AG20443 (cell line): ENCODE measurements at places on chromosomes 7 and 10.

- DNase-seq, result no peak
Observed at GRCh38 chr10:110059925-110060324, 52.1 kb downstream of the ADD3 start.

GRCh38 chr10:119446441-119447277 lies 95.9 kb downstream of the RGS10 start:
- no peak for DNase-seq

GRCh38 chr7:46133072-46133471 lies 212.0 kb upstream of the IGFBP3 start:
- DNase-seq, result no peak

GRCh38 chr10:3805201-3805790 lies 20.3 kb upstream of the KLF6 start:
- DNase-seq, result peak; percentile 72

DNA sequence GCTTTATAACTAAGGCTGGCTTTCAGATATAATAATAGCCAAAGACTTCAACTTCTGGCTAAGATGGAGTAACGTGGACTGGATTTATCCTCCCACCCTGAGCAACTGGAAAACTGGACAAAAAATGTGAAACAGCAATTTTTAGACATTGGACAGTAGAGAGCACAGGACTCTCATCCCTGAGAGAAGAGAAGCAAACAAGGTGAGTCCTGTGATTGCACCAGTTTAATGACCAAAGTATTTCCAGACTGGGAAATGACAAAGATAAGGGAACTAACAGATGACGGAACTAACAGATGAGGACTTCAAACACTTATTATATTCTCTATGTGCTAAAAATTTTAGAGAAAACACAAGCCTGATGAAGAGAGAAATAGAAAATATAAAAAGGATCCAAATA lies 175.7 kb upstream of the SLC25A13 start:
- no peak for DNase-seq

DNA sequence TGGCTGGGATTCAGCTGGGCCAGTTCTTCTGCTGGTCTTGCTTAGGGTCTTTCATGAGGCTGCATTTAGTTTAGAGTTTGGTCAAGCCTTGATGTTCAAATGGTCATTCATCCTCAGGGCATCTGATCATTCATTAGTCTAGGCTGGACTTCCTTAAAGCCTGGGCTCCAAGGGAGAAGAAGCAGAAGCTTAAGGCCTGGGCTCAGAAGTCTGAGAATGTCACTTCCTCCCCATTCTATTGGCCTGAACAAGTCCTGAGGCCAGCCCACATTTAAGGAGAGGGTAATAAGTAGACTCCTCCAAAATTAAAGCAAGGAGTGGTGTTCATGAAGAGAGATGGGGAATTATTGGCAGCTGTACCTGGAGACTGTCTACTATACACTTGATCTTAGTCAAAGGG lies 193.2 kb upstream of the HABP2 start:
- DNase-seq, result no peak

DNA sequence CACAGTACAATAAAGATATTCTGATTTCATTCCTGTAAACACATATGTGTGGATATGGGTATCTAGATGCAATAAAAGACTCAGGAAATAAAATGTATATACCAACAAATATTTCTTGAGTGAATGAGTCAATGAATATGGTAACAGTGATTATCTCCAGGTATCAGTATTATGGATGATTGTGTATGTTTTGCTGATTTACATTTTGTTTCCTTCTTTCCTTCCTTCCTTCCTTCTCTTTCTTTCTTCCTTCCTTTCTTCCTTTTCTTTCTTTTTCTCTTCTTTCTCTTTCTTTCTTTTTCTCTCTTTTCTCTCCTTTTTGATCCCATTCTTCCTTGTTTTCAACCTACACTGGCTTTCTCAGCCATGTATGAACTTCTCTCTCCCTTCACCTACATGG lies 85.3 kb upstream of the DLX6 start:
- no peak for DNase-seq

DNA sequence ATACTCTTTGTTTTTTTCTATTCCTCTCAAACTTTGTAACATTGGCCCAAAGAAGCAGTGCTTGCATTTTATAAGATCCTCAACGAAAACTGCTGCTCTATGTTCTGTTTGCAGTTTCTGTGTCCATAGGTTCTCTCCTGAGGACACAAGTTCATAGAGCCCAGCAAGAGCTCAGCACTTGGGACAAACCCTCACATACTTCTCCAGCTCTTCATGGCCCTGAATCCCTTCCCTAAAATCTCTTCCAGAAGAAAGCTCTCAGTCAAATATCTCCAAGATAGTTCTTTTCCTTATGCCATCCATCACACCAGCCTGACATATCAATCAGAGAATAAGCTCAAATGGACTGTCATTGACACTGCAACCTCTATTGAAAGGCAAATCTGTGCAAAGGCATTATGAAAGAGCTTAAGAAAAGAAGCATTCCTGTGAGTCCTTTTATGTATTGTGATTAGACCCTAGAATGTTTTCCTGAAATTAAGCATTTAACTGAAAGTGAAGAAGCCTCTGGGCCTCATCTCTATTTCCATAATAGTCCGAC lies 405.5 kb downstream of the ANKRD7 start:
- DNase-seq, result no peak

GRCh38 chr10:11661441-11661840 lies 50.0 kb upstream of the USP6NL start:
- DNase-seq, result no peak

- no peak for DNase-seq
Observed at GRCh38 chr7:75870557-75871161, 8.2 kb upstream of the RHBDD2 start.

DNA sequence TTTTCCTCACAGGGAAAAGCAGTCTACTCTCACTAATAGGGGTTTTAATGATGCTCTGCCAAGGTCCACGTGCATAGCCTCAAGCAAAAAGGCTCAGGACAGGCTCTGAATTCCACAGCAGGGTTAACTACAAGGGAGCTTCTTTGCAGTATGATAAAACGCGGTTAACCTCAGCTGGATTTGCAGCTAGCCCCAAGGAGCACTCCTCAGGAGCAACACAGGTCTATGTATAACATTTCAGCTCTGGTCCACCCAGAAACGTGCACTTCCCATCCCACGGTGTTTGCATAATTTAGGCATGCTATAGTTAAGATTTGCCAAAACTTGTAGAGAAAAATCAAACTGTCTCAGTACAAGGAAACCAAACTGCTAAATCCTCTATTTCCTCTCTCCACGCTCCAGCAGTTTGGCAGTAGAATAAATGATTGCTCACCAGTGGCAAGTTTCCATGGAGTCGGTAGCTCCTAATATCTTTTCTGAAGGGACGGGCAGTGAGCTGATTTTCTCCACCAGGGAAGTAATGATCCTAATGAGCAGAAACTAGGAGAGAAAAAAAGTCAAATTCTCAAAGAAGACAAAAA lies 13.1 kb upstream of the ASB4 start:
- DNase-seq, result peak; percentile 37

GRCh38 chr7:67463316-67463715 lies 466.7 kb downstream of the TYW1 start:
- DNase-seq, result no peak

- DNase-seq, result no peak
Observed at GRCh38 chr10:100968863-100969186, 479 bp upstream of the SEMA4G start.

GRCh38 chr7:120988591-120989256 lies at the start of gene CPED1:
CPED1 (plus strand) TSS chr7:120988711; CDS start chr7:120989622, 911 bp downstream.
- peak; percentile 75 for DNase-seq

GRCh38 chr7:112071856-112072255 lies 134.3 kb downstream of the DOCK4 start:
- no peak for DNase-seq

GRCh38 chr7:120955577-120956149 lies 5.1 kb downstream of the ING3 start:
- DNase-seq, result no peak

DNA sequence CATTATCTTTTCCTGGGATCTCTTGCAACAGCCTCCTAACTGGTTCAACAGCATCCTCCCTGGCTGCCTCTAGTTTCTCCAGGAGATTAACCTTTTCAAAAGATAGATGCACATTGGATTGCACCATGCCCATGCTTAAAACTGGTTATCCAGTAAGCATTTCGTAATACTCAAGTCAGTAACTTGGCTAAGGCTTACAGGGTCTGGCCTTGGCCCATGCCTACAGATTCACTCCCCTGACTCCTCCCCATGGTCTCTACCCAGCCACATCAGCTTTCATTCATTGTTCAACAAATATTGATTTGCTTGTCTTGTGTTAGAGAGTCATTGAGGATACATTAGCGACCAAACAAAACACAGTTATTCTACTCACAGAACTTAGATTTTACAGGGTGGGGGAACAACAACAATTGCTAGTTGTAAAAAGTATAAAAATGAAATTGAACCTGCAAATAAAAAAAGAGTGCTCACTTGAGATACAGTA lies 1.8 kb upstream of the KIF20B start:
- peak; percentile 6 for DNase-seq

DNA sequence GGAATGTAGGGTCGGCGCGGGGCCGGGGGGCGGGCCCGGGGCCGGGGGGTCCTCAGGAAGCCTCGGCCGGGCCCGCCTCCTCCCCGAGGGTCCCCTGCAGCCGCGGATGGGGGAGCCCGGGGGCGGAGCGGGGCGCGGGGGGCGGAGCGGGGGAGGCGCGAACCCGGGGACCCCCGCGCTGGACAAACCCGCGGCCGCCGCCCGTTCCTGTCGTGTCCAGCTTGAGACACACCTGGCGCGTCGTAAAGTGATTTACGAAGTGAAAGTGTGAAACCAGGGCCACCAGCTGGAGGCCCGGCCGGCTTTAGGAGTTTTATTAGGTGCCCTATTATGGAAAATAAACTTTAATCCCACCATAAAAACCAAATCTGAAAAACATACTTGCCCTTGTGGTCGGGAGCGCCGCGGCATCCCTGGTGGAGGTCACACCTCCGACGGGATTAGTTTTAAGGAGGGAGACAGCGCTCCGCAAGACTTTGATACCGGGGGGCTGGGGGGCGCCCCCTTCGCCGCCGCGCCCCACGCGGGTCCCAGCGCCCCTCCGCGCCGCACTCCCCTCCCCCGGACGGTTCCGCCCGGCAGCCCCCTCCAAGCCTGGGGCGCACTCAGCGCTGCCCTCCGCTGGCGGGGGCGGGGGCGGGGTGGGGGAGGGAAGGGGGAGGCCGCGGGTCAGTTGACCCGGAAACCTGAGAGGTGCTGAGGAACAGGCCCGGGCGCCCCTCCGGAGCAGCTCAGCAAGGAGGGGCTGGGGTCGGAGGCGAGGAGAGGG lies 10.3 kb downstream of the MNX1 start:
- no peak for DNase-seq

GRCh38 chr10:43921478-43921877 lies 272.8 kb upstream of the ZNF32 start:
- no peak for DNase-seq

DNA sequence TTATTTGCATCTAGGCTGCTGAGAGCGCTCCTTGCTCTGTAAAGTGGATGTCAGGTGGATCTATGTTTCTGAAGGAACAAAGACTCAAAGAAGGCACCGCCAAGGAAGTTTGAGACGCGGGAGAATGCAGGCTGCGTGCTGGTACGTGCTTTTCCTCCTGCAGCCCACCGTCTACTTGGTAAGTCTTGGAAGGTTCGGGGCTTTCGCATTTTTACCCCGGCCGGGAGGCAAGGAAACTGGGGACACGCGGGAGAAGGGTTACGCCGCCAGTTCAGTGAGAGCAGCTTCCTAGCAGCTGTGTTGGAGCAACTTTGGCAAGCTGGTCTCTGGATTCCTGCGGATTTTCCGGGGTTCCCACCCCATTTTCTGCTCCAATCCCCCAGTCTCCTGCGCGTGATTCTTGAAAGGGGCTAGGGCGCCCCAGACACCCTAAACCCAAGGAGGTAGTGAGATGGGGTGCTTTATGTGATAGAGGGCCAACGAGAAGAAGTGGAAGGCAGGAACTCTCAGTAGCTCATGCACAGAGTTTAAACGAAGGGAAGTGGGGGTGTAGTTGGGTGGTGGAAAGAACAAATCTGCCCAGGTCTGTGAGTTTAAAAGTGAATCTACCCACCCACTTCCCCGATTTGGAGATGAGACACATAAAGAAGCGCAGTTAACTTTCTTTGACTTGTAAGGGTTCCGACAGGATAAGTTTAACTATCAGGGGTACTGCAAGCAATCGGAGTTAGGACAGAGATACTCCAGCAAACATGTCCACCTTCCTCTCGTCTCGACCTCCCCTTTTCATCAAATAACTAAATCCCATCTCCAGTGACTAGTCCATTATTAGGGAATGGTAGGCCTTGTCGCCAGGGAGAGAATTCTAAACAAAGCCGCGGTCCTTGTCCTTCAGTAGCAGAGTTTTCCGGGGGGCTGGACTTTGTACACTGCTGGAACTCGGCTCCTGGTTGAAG lies 2.5 kb downstream of the NXPH1 start:
- DNase-seq, result no peak

- peak; percentile 77 for DNase-seq
Observed at GRCh38 chr10:73110345-73110849, at the start of gene NUDT13. NUDT13 (plus strand) TSS chr10:73110455; CDS start chr10:73114366, 3,911 bp downstream.

- DNase-seq, result peak; percentile 31
Observed at GRCh38 chr10:13990392-13990805, 340.3 kb downstream of the FRMD4A start.

DNA sequence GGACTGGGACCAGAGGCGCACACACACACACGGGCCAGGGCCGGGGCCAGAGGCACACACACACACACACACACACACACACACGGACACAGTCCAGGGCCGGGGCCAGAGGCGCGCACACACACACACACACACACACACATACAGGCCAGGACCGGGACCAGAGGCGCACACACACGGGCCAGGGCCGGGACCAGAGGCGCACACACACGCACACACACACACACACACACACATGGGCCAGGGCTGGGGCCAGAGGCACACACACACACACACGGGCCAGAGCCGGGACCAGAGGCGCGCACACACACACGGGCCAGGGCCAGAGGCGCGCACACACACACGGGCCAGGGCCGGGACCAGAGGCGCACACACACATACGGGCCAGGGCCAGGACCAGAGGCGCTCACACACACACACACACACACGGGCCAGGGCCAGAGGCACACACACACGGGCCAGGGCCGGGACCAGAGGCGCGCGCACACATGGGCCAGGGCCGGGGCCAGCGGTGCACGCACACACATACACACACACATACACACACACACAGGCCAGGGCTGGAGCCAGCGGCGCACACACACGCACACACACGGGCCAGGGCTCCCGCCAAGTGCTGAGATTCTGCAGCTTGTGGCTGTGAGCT lies 268.8 kb downstream of the ELFN1 start:
- DNase-seq, result no peak

DNA sequence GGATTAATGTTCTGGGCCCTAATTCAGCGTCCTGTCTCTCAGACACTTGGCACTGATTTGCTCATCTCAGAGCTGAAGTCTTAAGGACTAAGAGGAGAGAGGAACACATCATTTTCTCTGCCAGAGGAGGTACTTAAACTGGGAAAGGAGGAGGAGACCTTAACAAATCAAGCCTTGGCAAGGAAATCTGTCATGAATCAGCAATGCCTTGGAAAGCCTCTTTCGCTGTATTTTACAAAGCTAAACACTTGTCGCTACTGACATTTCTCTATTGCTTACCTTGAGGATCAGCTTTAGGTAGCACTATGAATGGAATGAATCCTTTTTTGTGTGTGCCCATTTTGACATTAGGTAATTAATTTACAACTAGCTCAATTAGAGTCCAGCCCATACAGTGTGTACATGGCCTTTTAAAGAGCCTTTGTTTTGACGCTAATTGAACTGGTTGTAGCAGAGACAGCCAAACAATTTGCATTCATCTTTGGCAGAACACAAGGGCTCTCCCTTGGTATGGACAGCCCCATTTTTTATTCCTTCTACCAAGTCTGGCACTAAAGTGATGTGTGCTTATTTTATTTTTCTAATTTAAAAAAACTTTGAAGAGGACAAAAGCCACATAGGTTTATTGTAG lies 37.4 kb downstream of the AUTS2 start:
- no peak for DNase-seq
